Gastrocnemius medialis (tissue), 4 donors: ENCODE measurements at places on chromosomes 7 and 10.

DNA sequence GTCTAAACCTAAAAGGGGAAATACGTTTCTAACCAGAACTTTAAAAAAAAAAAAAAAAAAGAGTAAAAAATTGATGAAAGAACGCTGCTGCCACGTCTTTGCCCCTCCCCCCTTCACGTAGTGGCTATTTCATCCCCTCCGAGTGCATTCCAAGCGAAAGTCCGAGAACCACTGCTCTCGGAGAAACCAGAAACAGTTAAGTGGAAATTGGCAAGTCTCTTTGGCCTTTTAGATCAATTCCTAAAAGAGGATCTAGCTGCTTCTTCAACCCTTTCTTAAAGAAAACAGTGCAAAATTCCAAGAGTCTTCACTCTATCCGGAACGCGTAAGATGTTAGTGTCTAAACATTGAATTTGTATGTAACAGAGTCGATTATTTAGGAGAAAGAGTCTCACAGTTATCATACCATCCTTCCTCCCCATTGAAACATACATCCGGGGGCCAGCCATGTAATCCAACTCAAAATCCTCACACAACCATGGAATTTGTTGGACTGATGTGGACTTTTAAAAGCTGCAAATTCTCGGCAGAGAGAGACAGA is 1.1 kb downstream of the P4HA1 start:
- peak; percentile 38 for DNase-seq

DNA sequence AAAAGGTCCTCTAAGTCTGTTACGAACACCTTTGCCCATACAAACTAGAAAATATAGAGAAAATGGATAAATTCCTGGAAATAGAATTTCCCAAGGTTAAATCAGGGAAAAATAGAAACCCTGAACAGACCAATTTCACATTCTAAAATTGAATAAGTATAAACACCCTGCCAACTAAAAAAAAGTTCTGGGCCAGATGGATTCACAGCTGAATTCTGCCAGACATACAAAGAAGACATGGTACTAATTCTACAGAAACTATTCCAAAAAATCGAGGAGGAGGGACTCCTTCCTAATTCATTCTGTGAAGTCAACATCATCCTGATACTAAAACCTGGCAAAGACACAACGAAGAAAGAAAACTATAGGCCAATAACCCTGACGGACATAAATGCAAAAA is 400.4 kb upstream of the SEMA3A start:
- DNase-seq: no peak

- no peak for DNase-seq
Measured at GRCh38 chr7:26642416-26642815, 222.0 kb downstream of the SKAP2 start.

DNA sequence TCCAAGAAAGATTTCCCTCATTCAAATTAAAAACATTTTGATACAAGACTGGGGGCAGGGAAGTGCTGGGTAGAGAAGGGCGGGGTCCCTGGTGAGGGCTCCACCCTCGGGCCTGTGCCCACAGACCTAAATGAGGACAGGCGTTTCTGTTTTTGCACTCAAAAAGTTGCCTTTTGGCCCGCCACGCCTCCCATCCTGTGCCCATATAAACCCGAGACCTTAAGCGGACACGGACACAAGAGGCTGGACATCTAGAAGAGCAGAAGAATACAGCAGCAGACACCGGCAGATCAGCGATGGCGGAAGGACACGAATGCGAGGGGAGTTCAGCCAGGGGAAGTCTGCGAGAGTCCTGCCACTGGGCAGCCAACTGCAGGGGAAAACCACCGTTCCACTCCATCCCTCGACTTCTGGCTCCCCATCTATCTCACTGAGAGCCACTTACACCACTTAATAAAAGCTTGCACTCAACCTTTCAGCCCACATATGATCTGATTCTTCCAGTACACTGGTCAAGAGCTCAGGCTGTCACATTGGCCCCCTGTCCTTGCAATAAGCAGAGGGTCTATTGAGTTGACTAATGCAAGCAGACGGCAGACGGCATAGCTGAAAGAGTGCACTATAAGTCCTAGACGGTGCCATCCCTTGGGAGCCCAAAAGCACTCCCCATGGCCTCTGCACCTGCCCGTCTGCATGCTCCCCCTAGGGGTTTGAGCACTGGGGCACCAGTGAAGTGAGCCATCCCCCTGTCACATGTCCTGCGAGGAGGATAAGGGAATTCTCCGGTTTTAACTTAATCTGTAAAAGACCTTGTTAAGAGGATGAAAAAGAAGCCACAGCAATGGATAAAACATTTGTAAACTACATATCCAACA is 181.8 kb upstream of the PRSS1 start:
- no peak for DNase-seq

DNA sequence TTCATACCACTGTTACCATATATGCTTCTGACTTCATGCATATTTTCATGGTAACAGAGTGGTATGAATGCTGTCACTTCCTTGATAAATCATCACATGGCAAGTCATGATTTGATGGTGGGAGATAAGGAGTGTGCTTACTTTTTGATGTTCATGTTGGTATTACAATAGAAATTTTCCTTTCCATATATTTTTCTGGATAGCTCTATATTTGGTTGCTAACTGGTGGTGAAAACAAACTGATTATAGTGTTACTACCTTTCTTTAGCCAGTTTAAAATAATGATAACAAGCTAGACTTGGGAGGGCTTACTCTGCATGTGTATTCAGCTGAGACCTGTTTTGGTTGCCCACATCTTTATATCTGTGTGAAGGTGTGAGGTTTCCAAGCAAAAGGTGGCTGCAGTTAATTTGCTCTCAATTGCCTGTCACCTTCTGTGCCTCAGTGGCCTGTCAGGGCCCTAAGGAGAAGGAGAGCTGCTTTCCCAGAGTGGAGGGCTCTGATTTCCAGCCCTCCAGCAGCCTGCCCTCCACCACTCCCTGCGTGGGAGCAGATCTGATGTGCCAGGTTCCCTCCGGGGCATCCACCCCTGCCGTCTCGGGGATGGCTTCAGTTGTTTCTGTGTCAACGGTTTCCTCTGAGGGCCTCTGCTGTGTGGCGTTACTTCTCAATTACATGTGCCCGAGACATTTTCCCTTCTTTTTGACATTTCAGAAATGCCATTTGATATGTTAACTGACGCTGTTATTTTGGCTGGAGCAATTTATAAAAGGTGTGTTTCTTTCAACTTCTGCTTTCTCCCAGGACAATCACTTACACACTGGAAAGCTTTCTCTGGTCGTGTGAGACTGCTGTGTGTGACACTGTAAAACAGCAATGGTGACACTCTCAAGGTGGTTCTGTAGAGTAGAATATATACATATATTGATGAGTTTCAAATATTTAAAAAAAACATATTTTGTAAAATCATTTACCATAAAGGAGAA is 107.7 kb upstream of the KLF6 start:
- DNase-seq: no peak

DNA sequence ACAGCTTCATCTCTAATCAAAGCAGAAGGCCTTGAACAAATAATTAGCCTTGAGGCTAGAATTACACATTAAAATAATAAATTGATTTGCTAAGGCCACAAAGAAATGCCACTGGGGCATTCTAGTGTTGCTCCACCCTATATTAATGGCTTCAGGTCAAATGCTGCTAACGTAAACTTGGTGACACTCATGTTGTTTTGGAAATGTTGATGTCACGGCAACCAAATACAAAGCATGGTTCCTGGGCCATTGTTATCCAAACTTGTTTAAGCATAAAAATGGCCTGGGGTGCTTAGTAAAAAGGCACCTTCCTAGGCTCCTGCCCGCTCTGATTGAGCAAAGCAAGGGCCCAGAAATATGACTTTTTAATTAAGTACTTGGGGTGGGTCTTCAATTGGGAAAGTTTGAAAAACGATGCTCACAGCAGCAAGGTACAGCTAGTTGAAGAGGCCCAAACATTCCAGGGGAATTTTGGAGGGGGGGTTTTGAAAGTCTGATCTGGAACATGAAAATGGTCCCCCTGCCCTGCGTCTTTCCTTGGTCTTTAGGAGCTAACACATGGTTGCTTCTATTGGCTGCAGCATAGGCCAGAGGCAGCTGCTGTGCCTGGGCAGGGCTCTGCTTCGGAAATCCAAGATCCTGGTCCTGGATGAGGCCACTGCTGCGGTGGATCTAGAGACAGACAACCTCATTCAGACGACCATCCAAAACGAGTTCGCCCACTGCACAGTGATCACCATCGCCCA is 67.8 kb downstream of the ABCC2 start:
- no peak for DNase-seq

- DNase-seq: no peak
Measured at GRCh38 chr10:108132303-108132702, 967.8 kb upstream of the SORCS1 start.

- no peak for DNase-seq
Measured at GRCh38 chr7:35695473-35695850, 527 bp upstream of the HERPUD2 start.

DNA sequence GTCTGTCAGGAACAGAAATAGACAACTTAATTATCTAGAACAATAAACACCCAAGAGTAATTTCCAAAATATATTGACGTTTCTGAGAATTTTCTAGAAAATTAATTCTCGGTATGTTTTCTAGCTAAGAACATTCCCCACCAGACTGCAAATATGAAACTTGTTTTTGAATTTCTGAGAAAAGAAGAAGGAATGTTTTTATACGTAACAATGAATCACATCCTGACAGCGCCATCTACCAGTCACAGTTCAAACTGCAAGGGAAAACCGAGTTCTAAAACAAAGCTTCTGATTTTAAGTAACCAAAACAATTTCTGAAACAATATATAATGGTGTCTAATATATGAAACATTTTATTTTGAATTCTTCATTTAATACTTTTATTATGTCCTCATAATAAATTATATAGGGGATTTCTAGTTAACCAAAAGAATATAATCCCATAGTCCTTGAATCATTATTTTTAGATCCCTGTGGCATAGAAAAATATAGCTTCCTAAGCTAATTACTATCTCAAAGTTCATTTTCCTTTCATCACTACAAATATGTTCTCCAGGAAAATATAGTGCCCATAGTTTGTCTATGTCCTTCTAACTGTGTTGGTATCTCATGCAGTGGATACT is 34.5 kb upstream of the MEOX2 start:
- DNase-seq: no peak

DNA sequence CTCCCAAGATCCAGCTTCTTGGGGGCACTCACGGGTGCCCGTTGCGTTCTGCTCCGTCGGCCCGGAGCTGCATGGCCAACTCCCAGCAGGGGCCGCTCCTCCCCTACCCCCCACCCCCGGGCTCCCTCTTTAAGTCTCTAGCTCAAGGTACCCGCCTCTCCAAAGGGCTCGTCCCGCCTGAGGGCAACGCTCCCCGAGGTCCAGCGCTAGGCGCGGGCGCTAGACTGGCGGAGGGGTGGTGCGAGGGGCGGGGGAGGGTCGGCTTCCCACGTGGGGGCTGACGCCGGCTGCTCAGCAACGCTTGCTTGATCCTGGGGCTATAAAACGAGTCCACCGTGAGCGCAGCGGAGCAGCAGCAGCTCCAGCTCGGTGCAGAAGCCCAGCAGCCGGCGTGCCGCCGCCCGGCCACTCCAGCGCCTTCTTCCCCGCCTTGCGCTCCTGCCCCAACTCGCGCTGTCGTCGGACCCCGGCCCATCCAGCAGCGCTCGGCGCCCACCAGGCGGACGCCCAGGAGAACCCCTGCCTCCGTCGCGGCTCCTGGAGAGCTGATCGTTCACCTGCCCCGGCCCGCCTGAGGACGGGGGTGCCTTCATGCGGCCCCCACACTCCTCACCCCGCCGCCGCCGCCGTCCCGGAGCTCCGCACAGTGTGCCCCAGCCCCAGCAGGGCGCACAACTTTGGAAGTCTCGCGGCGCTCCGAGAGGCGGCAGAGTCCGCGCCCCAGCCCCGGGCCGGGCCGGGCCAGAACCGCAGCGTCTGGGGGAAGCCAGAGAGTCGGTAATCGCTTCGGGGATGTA is at the start of gene ADRA2A:
TSS of gene ADRA2A (plus strand) at position 348 of the 797 bp plus-strand sequence. CDS start 968 bp downstream, outside the sequence.
- DNase-seq: no peak

- DNase-seq: peak; percentile 13
Measured at GRCh38 chr7:17234398-17235031, 63.9 kb upstream of the AHR start.

DNA sequence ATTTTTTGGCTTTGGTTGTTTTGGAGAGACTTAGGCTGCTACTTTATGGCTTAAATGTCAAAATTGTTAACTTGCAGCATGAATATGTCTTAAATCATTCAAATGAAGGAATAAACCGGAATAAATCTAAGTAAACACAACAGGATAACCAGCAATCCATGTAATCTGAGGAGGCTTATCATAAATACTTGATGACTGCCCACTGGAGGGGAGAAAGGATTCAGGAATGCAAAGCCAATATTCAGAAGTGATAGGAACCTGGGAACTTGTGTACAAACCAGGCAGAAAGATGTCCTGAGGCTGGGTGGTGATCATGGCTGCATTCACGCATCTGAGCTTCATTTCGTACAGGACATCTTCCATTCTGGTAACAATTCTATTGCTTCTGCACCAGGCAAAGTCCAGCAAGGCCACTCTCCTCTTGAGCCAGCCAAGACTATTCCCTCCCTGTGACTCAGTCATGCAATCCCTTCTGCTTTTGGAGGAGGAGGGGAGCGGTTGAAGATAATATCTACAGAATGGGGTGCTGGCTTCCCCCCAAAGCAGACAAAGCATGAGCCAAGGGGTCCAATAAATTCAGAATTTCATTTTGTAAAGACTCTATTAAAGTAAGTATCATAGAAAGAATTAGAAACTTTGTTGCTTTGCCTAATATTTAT is 374.5 kb downstream of the PHTF2 start:
- DNase-seq: no peak

- no peak for DNase-seq
Measured at GRCh38 chr10:123759501-123760031, 93.4 kb downstream of the GPR26 start.

DNA sequence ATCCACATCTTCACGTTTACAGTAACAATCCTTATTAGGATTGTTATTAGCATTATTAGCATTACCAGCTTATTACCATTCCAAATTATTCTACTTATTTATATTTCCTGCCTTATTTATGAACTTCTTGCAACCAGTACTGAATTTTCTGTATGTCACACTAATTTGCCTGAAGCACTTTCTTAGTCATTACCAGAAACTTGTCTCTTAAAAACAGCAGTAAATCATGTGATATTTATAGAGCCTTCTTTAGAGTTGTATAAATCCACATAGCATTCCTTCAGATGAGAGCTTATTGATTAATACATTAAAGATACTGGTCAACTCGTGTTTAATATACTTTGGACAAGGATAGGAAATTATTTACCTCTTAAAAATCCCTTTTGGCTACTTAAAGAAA is 618.6 kb downstream of the SUGCT start:
- DNase-seq: no peak

- no peak for DNase-seq
Measured at GRCh38 chr10:112899391-112900065, 50.5 kb upstream of the TCF7L2 start.

DNA sequence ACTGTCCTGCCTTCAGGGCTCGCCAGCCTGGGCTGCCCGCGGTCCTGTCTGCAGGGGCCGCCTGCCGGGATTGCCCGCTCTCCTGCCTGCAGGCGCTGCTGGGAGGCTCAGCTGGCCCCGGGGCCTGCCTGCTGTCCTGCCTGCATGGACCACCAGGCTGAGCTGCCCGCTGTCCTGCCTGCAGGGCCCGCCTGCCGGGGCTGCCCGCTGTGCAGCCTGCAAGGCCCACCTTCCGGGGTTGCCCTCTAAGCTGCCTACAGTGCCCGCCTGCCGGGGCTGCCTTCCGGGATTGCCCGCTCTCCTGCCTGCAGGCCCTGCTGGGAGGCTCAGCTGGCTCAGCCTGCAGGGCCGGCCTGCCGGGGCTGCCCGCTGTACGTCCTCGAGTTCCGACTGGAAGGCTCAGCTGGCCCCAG is 164.4 kb downstream of the GLRX3 start:
- peak; percentile 52 for DNase-seq

- DNase-seq: no peak
Measured at GRCh38 chr10:82176587-82176986, 301.6 kb downstream of the NRG3 start.

- peak; percentile 13 for DNase-seq
Measured at GRCh38 chr10:48363617-48364355, 57.3 kb downstream of the MAPK8 start.
